ENCODE measurements at places on chromosomes 5 and 9.

DNA sequence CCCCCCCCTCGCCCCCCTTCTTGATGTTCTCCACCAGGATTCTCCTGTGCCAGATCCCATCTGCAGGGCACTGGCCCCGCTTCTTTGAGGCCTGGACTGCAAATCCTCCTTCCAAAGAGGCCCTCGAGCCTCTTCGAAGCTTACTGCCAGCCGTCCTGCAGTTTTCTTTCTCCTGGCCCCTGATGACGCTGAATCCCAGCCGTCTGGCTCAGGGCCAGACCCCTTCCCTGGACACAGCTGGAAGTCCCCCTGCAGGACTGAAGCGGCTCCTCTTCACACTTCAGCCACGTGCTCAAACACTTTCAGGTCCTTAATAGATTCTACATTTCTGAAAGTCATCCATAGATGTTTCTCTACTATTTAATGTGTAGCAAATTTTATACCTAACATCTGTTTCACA is 121.5 kb downstream of the EHMT1 start:
- DNase-seq = no peak

DNA sequence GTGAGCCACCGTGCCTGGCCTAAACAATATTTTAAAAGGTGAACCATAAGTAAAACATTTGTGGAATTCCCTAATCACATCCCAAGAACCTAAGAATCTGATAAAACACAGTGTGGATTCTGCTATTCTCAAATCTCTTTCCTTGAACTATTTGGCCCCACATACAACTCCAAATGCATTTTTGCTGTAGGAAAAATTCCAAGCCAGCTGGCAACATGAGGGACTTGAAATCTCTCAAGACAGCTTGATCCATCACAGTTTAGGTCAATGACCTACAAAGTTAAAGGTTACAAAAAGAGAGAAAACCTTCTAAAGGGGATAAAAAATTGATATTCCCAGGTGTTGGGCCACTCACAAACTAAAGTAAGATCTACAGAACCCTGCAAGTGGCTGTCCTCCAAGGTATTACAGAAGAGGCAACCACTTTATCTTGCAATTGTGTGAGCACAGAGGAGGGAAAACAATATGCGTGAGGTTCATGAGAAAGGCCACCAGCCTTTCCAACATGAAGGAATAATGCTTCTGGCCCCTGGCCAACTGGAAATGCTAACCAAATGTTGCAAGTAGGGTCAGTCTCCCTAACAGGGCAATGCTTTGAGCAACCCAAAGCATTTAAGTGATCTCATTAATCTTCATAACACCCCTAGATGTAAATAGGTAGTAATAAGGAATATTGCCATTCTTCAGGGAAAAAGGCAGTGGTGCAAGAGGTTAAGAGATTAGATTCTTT is 221.4 kb downstream of the SEMA5A start:
- DNase-seq = no peak

GRCh38 chr5:124790301-124790894 is 44.0 kb upstream of the ZNF608 start:
- no peak for DNase-seq

DNA sequence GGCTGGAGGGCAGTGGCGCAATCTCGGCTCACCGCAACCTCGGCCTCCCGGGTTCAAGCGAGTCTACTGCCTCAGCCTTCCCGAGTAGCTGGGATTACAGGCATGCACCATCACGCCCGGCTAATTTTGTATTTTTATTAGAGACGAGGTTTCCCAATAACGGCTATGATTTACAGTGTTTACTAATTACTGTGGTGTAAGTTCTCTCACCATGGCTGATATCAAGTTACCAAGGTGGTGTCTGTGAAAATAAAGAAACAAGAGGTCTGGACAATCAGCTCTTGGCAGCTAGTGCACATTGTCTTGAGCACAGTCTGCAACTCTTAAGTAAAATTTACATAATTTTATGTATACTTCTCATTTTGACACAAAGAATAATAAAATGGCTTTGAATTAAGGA is 385.5 kb upstream of the COX7C start:
- no peak for DNase-seq

- DNase-seq = no peak
Measured at GRCh38 chr9:83429229-83429628, 109.0 kb downstream of the FRMD3 start.

DNA sequence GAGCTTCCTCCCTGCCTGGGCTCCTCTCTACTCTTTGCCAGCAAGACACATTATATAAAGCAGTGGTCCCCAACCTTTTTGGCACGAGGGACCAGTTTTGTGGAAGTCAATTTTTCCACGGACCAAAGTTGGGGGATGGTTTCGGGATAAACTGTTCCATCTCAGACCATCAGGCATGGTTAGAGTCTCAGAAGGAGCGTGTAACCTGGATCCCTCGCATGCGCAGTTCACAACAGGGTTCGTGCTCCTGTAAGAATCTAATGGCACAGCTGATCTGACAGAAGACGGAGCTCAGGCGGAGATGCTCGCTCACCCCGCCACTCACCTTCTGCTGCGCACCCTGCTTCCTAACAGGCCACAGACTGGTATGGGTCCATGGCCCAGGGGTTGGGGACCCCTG is 142.8 kb downstream of the LIFR start:
- no peak for DNase-seq

GRCh38 chr9:9560382-9561035 is 1052.3 kb downstream of the PTPRD start:
- DNase-seq = no peak

DNA sequence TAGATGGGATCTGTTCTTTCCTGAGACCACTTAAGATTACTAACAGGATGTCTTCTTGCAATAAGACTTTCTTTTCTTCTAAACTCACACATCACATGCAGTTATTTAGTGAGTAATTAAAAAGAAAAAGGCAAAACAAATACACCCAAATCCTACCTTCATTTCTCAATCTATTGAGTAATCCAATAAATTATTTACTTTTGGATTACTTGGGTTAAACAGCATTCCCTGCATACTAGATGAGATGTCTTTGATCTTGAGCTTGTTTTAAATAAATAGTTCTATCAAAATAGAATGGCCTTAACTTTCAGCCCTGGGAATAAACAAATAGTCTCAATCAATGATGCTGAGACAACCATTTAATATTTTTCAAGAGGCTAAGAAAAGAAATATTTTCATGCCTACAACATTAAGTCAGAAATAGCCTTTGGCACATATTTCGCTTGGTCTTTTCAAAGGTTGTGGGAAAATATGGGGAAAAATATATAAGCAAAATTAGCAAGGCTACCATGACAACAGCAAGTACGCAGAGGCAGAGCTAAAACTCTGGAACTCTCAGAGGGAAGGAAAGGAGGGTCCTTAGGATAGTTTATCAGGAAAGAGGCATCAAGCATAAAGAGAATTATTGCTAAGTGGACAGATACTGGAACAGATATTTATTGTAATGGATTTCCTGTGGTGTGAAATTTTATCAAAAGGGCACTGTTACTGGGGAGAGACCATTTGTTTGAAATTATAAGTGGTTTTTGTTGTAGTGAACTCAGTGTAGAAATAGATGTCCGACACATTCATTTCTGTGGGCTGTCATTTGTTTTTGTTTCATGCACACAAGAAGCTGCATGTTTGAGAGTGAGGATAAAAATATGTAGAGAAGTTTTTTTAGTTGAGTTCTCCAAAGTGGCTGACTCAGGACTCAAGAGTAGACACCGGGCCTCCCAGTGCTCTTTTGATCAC is 70.2 kb upstream of the CDH6 start:
- DNase-seq = no peak

DNA sequence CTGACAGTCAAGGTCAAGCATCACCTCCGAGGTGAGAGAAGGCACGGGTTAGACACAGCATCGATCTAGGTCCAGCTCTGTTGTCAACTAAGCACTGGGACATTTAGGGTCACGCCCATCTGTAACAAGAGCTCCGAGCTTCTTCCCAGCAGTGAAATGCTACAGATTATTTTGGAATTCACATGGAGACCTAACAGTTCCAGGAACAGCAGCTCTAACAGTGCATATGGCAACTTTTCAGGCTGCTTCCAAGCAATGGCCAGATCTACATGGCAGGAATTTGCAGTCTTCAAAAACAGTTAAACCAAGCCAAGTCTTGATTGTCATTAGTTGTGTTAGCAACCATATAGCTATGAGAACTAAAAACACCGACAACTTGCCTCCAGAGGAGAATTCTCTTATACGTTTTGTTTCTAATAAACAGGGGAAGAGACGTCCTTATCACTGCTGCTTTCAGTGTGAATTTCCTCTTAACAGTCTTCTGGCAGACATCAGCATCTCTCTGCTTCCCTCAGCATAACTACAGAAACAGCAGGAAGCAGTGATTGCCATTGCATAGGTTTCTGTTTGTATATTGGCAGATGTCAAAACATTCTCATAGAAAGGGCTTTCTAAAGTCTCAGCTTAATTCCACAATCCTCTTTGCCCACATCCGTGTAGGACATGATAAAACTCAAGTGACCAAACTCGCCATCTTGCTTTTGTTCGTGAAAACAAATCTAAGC is 242.1 kb upstream of the DAPK1 start:
- DNase-seq = no peak

DNA sequence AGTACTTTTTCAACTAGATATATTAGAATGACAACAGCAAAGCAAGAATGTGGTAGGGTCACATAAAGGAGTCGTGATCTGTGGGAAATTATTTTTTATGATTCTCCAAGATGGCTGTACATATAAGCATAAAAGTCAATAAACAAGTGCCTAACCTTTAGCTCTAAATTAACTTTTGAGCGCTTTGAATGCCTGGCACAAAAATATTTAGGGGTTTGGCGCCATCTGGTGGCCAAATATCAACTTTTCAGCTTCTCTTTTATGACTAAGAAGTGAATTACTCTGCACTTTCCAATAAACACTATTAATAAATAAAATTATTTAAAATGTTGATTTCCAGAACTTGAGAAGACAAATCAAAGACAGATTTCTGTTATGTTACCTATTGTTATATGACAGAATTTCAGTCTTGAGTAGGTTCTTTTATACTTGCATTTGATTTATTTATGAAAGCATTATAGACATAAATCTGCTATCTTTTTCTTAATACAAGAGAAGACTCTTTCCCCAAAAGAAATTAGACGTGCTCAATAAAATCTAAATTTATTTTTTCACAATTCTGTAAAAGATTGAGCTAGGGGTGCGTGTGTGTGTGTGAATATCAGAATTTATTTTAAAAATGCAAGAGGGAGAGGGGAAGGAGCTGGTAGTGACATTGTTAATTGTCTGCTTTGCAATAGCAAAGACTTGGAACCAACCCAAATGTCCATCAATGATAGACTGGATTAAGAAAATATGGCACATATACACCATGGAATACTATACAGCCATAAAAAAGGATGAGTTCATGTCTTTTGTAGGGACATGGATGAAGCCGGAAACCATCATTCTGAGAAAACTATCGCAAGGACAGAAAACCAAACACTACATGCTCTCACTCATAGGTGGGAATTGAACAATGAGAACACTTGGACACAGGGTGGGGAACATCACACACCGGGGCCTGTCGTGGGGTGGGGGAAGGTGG is 36.7 kb upstream of the ARRDC3 start:
- peak; percentile 59 for DNase-seq

- no peak for DNase-seq
Measured at GRCh38 chr9:124012368-124013301, 1.1 kb downstream of the LHX2 start.

GRCh38 chr5:36683821-36684434 is 77.5 kb downstream of the SLC1A3 start:
- no peak for DNase-seq

DNA sequence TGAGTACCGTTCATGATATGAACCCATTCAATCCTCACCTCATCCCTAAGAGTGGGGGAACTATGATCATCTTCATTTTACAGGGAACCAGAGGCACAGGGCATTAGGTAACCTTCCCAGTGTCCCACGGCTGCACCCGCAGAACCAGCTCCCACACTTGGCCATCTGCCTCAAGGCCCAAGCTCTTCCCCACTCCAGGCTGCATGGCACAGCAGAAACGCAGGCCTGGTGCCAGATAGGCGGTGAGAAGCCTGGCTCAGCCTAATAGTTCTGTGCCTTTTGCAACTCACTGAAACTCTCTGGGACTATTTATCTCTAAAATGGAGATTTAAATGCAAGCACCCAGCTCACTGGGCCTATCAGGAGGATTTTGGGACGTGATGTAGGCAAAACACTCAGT is 90.8 kb upstream of the ZNF618 start:
- DNase-seq = no peak

DNA sequence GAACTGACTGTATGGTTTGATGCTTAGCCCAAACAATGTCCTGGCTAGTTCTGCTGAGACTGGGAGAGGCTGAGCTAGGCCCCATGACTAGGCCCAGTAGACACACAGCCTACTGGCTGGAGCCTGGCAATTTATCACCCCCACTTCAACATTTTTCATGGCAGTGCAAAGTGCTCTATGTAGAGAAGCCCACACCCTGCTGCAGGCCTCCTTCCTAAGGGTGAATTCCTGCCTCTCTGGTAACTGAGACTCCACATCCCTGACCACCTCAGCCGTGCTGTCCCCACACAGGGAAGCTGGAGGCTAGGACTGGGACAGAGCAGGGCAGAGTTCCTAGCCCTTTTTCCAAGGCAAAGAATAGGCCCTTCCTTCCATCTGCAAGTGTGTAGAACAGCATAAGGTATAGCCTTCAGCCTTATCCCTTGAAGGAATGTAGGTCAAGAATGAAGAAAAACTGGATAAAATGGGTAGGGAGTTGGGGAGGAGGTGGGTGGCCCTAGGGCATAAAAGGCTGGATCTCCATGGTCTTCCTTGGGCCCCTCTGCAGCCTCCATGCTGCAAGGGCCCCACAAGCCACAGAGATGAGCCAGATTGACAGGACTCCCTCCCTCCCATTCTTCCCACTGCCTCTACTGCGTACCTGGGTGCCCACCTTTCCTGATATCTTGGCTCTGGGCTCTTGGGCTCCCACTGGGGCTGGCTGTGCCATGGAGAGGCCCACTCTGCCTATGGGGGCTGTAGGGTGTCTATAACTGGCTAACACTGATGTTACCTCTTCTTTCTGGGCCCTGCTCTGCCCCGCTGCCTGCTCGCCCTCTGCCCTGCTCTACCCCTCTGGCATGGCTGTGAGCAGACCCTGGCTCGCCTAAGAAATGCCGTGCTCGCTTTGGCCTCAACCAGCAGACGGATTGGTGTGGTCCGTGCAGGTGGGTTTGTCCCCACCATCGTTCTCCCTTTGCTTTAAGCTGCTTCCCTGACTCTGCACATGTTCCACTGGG is 29.8 kb downstream of the TCF7 start:
- no peak for DNase-seq

- DNase-seq = no peak
Measured at GRCh38 chr5:123992641-123993040, 480.7 kb downstream of the CSNK1G3 start.

DNA sequence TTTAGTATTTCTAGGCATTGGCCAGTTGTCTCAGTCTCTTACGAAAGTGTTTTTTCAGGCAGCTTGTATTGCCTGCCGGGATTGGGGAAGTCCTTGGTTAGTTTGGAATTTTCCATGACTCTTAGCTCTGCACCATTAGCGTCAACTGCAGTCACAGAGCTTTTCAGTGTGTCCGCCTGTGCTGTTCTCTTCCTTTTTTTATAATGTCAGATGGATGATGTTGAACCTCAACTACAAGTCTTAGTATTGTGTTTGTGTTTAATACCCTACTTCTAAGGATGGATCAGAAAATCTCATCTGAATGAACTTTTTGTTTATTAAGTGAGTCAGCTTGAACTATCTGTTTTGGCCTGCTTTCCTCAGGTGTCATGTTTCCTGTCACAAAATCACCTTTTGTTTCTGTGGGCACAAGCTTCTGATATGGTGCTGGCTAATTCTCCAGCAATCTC is 33.1 kb downstream of the ATP6V0E1 start:
- DNase-seq = no peak
